ENCODE measurements at places on chromosomes 1 and 21.

GRCh38 chr1:35016406-35016805 lies 15.3 kb downstream of the ZMYM6 start:
- no peak for DNase-seq

- DNase-seq, result no peak
Measured at GRCh38 chr1:199657449-199657848, 370.1 kb upstream of the NR5A2 start.

- DNase-seq, result no peak
Measured at GRCh38 chr1:186303911-186304310, 71.1 kb downstream of the TPR start.

DNA sequence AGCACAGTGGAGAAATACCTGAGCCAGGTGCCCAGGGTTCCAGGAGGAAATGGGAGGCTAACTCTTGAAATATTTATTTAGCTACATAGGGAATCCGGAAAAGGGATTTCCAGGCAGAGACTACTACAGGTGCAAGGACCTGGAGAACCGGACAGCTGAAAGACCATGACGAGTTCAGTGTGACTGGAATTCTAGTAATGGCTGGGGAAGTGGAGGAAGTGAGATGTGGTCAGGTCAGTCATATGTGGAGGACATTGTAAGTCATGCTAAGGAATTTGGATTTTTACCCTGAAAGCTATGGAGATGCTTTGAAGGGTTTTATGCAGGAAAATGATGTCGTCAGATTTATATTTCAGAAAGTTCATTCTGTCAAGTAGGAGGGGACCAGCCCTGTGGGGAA lies 1.8 kb downstream of the CAP1 start:
- no peak for DNase-seq

GRCh38 chr1:6239213-6239752 lies 3.5 kb upstream of the ICMT start:
- DNase-seq, result no peak

- no peak for DNase-seq
Measured at GRCh38 chr1:2981981-2982614, 39.2 kb upstream of the ACTRT2 start.

DNA sequence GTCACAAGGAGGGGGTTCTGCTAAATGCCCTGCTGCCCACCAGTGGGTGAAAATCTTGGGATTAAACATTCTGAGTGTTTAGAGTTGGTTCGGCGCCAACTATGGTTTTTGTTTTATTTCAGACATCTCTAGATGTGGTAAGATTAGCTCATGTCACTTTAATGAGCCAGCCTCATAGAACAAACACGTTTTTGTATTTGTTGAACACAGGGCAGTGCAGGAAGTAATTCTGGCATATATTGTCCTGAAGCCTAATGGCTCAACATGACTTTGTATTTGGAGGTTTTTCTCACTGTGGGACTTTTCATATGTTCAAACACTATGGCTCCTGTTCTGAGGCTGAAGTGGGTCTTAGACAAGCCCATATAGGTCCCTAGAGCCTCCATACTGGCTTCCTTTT lies 107.8 kb downstream of the NGF start:
- DNase-seq, result no peak

- no peak for DNase-seq
Measured at GRCh38 chr21:22115746-22116145, 1117.5 kb downstream of the NCAM2 start.

- DNase-seq, result no peak
Measured at GRCh38 chr1:63950023-63950422, 176.2 kb downstream of the ROR1 start.

- no peak for DNase-seq
Measured at GRCh38 chr1:89022167-89022959, at the start of gene GBP3. Gene GBP3, minus strand, starts transcription at chr1:89022866. Its CDS starts 2,145 bp downstream, at chr1:89020721.

GRCh38 chr1:41086921-41087320 lies 65.4 kb upstream of the SLFNL1 start:
- no peak for DNase-seq

- no peak for DNase-seq
Measured at GRCh38 chr1:17112076-17112475, 7.2 kb downstream of the PADI2 start.

- DNase-seq, result no peak
Measured at GRCh38 chr1:90730243-90731022, 13.3 kb upstream of the BARHL2 start.

DNA sequence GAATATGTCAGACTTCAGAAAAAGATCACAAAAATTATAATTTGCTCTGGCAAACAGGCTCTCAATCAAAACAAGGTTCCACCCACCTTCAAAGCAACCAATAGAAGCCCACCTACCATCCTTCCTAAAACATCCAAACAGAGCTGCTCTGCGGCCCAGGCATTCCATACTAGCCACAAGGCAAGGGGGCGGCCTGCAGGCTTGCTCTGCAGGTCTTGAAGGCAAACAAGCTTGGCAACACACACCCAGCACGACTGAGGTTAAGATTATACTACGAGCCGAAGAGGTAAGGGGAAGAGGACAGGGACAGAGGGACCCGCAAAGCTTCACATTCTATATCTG lies 207.3 kb downstream of the SLC45A1 start:
- DNase-seq, result no peak

DNA sequence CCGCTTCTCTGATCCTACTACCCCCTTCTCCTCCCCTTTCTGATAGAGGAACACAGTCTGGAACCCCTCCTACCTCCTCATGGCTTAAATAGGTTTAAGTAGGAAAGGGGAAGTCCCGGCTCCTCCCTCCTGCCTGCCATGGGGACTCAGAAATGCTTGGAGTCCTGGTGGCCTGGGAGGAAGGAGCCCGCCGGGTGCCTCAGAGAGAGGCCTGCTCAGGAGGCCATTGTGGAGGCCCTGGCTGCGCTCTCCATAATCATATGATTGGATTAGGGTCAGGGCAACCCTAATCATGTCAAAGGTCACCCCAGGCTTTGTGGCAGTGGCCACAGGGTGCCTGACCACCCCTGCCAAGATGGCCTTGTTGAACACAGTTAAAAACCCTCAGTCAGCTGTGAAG lies 29.0 kb downstream of the WNT3A start:
- DNase-seq, result no peak

DNA sequence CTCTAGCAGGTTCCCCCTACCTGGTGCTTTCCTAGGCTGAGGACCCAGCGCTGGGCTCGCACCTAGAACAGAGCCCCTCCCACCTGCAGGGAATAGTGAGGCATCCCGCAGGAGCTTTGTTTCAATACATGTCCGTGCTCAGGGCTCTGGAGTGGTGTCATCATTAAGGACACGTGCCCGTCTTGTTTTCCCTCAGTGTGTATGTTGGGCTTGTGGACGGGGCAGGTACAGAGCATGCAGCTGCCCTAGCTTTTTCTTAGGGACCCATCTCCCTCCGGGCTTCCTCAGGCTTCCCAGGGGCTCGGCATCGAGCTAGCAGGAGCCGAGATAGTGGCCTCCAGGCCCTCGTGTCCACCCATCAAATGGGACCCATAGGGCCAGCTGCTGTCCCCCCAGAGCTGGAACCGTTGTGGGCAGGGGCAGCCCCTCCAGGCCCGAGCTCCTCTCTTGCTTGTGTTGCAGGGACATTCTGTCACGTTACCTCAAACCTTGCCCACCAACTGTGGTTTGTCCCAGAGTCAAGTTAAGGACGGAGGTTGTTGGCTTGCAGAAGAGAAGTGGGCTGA lies 3.9 kb downstream of the TMEM201 start:
- DNase-seq, result no peak

DNA sequence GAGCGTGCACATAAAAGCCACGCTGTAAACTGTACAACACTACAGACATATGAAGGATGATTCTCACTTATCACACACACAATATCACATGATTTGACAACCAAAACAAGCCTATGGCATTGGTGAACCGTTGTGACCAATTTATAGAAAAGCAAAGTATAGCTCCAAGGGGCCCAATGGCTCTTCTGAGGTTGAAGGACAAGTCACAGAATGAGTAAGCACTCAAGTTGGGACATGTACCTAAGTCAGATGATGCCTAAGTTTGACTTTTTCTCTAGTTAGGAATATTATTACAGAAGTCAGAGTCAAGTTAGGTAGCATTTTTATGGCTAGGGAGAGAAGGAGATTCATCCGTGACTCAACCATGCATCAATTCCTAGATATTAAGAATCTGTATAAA lies 45.7 kb downstream of the PLPP3 start:
- DNase-seq, result no peak

DNA sequence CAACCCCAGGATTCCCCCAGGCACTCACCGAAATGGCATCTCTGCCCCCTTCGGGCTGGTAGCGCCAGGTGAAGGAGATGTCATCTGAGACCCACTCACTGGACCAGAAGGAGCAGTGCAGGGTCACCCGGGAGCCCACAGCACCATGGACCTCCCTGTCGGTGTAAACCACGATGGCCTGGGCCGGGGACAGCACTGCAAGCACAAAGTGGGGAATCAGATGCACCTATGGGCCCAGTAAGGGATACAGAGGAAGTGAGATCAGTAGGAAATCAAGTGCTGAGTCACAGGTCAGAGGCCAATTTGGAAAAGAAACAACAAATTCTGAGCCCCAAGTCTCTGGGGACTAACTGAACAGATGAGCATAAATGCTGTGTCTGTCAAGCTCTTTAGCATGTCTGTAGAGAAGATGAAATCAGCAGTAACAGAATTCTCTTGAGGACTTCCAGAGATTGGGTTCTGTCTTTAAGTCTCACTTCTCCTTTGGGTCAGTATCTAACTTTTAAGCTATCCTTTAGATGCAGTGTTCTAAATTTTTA lies 2.5 kb downstream of the MPZ start:
- no peak for DNase-seq

DNA sequence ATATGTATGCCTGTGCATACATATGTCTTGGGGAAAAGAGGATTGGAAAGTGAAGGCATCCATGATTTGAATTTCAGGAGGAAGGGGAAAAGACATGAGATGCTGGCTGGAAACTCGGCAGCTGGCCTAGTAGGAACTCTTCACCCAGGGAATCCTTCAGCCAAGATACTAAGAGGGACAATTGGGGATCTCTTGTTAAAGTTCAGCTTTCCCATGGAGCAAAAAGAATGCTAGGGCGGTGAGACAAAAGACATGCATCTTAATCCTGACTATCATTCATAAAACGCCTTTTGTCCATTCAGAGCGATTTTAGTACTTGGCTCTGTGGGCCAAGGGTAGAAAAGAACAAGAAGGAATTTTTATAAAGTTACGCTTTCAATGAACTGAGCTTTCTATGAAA lies 20.5 kb downstream of the PDPN start:
- no peak for DNase-seq

DNA sequence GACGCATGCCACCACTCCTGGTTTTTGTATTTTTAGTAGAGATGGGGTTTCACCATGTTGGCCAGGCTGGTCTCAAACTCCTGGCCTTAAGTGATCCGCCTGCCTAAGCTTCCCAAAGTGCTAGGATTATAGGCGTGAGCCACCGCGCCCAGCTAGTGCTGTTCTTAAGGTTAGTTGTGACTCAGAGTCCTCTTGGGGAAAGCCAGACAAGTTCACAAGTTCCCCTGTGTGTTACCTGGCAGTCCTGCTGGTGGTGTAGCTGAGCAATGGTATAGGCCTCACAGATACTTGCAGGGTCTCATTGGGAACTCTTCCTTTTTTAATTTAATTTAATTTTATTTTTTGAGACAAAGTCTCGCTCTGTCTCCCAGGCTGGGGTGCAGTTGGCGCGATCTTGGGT lies 10.6 kb downstream of the CFAP126 start:
- no peak for DNase-seq

DNA sequence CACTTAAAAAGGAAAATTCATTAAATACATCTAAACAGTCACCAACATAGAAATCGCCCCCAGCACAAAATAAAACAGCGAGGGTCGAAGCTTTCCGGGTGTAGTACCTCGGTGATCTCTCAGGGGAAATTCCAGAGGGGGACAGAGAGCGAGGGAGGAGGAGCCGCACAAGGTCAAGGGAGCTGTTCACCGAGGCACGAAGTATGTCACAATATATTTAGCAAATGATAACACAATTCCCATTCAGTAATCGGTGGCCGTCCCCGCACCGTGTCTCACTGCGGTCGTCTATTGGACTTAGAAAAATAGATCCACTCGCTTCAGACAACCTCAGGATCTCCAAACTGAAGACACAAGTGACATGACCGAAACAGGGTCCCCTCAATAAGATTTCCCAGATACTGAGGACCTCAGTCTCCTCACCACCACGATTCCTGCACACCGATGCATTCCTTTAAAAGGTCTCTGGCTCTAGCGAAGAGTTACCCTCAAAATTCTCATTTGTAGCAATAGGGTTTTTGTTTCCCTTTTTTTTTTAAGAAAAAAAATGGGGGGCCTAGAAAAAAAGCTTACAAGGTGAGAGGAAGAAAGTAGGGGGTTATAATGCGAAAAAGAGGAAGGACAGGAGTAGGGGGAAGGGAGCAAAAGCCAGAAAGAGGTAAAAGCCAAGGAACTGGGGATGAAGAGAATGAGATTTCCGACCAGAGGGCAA lies 1.1 kb downstream of the LPGAT1 start:
- DNase-seq, result no peak

DNA sequence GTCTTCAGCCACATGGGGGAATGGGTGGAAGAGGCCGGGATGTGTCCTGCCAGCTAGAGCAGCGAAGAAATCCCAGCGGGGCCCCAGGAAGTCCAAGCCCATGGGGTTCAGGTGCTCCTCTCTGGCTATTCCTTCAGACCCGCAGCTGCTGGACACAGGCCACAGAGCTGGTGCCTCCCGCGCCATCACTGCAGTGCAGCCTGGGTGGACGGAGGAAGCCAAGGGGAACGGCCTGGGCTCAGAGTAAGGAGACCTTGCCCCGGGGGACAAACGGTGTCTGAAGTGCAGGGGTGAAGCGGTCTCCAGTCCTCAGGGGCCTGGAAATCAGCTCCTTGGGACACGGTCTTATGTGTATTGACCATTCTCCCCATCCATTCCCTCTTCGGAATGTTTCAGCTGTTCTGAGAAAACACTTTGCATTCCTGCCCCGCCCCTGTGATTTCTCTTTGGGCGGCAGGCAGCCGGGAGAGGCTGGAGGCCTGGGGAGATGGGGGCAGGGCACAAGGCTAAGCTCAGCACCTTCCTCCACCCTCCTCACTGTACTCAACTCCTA lies 18.4 kb downstream of the MTHFR start:
- DNase-seq, result no peak

DNA sequence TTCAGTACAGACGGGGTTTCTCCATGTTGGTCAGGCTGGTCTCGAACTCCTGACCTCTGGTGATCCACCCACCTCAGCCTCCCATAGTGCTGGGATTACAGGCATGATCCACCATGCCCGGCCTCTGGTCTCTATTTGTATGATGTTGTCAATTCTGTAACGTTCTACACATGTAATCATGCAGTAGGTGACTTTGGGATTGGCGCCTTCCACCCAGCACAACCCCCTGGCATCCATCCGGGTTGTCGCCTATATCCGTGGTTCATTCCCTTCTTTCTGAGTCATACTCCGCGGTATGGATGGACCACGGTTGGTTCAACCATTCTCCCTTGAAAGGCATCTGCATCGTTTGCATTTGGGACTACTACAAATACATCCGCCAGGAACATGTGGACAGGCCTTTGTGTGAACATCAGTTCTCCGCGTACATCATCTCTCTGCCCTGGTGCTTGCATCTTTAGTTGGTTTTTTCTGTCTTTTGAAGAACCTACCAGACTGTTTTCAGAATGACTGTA lies 72.1 kb downstream of the PDE9A start:
- no peak for DNase-seq

DNA sequence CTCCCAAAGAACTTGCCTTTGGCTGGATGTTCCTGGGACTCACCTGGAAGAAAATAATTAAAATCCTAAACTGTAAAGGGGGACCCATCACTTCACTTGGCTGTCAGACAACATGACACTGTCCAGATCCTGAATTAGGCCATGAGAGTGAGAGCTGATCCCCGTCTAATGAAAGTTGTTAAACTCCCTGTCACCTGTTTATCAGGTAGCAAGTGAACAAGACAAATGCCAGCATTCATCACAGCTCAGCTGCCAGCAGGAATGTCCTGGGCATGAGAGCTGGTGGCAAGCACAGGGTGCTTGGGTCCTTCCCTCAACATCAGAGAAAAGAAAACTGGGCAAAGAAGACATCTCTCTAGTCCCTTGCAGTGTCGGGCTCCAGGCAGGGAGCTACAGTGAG lies 23.8 kb downstream of the PMVK start:
- DNase-seq, result no peak

Data from stimulated activated CD8-positive, alpha-beta memory T cell treated with anti-CD3 and anti-CD28 coated beads, Interleukin-12 subunit alpha, Interleukin-12 subunit beta, amount 100 ng/mL, for 4 hours (primary cell).